Immature natural killer cell (primary cell): ENCODE measurements at places on chromosomes 3 and 15. TPM values are rescaled to one million over a fixed set of nuclear protein-coding genes. Genes with fewer than 3 reads are reported as not detected.

- DNase-seq: peak; percentile 57
Measured at GRCh38 chr3:141913150-141913811, 36.8 kb downstream of the ATP1B3 start.

GRCh38 chr15:101489599-101490407, at the start of gene PCSK6:
Gene PCSK6, minus strand, starts transcription at chr15:101489707. Its CDS starts 37 bp downstream, at chr15:101489670.
- no peak for DNase-seq

DNA sequence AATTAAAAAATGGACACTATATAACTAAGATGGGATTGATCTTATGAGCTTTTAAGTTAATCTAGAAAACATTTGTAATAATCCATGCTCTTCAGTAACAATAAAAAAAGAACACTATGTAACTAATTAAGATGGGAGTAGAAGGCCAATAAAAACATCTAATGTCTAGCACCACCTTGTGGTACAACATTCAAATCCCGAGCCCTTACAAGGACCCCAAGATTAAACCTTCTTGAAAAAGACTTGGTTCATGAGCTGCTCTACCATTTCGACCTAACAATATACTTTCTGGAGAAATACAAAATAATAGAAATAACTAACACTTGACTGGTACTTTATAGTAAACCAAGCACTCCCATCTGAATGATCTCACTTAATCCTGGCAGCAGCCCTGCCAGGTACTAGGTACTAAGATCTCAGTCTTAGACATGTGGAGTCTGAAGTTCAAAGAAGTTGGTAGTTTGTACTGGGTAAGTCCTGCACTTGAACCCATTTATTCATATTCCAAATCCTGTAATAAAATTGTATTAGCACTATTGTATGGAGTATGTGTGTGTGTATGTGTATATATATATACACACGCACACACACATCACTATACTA, 21.8 kb downstream of the METTL6 start:
- DNase-seq: peak; percentile 56

- no peak for DNase-seq
Measured at GRCh38 chr3:33860373-33861050, 62.1 kb downstream of the PDCD6IP start.

GRCh38 chr15:25801586-25802284, 61.4 kb downstream of the ATP10A start:
- DNase-seq: no peak

DNA sequence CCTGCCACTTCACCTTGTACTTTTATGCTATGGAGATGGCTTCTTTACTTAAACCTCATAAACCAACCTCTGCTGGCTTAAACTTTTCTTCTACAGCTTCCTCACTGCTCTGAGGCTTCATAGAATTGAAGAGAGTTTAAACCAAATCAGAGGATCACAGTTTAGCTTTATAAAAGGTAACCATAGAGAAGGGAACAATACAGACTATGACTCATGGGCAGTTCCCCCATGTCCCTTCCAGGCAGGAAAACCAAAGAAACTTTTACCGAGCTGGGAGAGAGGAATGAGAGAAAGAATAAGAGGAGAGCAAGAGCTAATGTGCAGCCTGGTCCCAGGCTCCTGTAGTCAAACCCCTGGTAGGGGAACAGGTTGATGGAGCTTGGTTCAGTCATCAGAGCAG, 53.9 kb upstream of the NEDD4 start:
- no peak for DNase-seq

DNA sequence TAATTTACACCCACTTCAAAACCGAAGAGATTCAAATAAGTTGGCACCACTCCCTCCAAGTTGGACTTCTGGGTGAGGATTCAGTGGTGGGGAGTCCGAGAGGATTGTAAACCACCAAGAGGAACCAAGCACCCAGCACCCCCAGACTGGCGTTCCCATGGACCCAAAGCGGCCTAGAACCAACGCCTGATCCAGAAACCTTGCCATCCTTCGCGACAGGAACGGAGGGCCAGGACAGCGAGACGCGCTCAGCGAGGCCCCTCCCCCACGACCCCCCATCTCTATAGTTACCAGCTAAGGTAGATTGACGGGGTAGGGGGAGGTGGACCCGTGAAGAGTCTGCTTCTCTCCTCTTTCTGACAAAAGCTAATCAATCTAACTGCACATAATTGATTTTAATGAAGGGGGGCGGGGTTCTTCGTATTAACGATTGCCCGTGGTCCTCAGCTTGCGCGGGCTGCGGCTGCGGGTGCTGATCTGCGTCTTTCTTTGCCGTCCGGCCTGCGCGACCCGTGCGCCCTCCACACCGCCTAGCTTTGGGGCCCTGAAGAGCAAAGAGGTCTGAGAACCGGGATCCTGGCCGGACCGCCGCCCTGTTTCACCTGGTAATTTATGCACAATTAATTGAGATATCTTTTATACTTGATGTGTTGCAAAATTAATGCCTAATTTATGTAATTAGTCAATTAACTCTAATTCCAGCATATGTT, 10.9 kb upstream of the FOXB1 start:
- DNase-seq: no peak

- DNase-seq: no peak
Measured at GRCh38 chr3:113829576-113830354, 8.8 kb upstream of the GRAMD1C start.

DNA sequence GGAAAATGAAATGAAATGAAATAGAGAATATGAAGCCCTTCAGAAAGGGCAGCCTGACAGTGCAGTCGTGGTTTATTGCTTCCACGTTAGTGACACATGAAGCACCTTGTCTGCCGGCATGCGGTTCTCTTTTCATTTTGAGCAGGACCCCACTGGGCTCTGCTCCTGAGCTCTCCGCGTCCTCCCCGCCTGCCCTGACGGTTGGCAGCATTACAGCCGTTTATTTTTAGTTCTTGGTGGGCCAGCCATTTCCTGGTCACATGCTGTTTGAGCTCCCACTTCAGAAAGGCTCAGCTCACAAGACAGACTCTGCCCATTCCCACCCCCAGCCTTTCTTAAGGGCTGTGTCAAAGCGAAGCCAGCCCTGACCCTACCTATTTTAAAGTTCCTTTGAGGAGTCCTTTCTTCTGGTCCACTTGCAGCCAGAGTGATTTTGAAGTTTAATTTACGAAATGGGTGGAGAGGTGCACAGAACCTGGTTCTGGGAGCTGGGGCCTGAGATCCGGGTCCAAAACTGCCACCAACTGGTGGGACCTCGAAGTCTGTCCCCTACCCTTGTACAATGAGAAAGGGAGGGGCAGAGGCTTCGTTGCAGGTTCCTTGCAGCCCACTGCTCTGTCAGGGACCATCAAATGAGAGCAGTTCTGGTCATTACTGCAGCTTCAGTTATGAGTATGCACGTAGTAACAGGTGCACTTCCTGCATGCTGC, 60.1 kb downstream of the MGLL start:
- DNase-seq: no peak

DNA sequence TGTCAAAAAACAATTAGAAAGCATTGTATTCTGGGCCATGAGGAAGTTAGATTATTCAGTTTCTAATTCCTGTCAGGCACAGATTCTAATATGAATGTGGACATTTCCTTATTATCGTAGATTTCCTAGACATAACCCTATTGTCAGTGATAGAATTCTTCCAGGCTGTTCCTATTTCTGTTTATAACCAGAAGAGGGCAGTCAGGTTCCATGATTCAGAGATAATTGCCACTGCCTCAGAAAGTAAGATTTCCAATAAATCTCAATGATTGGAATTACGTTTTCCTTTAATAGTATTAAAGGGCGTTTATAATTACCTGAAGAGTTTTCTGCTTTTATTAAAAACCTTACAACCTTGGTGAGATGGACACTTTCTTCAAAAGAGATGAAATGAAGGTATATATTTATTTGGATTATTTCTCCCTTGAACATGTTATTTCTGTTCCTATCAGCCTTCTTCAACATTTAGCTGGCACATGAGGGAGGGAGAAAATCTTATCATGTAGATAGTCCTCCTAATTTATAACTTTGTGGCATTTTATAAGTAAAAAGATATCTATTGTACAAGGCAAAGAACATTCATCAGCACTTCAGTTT, 439.2 kb downstream of the MCTP2 start:
- peak; percentile 14 for DNase-seq

DNA sequence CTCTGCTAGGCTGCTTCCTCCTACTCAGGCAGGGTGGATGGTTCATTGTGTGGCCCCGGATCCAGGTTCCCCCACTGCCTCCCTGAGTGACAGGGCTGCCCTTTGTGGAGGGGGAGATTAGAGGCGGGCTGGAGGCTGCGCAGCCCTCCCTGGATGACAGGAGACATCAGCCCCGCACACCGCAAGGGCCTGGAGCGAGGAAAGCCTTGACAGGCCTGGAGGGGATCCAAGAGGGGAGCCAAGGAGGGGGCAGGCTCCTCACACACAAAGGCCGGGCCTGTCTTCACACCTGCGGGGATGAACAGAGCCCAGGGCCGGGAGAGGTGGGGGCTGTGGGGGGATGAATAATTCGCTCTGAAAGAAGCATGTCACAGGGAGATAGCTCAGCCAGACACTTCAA, 72.9 kb downstream of the RPN1 start:
- DNase-seq: no peak

- DNase-seq: no peak
Measured at GRCh38 chr3:56795829-56796185, 5.9 kb downstream of the ARHGEF3 start.

DNA sequence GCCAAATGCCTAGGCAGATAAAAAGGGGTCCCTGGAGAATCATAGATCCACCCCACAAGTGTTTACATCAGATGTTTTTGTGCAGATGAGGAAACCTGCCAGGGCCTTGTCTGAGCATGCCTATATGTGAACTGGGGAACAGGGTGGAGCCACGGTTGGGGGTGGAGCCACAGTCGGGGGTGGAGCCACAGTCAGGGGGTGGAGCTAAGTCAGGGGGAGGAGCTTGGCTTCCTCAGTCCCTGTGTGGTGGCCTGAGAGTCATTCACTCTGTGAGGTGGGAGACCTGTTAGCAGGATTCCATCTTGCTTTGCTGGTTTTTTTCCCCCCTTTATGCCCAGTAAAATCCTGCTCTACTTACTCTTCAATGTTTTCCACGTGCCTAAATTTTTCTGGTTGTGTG, 57.8 kb upstream of the TGFBR2 start:
- peak; percentile 10 for DNase-seq

DNA sequence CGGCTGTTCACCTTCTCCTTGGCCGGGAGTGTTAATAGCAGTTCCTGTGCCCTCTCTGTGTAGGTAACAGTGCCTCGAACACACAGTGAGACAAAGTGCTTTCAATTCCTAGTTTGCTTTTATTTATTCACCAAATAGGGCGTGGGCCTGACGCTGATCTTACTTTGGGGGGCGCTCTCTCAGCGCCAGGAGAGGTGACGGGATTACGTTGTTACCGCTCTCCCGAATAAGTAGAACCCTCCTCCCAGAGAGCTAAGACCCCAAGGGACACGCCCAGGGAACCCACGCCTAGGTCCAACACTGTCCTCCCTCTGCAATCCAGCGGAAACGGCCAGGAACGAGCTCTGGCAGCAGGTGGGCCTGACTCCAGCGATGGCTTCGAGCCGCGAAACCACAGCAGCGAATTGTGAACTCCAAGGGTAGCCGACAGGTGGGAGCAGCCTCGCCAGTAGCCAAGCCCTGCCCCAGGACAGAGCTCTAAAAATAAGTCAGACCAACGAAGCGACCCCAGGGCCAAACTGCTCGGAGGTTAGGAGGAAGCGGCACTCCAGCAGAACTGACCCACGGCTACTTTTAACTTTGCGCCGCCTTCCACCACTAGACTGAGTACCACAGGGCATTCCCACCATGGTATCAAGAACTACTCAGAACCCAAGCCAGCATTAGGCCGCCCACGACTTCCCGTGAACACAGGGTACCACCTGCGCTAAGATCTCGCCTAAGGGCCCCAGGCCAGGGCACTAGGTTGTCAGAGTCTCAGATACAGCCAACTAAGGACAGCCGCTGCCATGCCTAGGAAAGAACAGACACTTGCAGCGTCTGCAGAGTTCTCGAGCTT, 1.6 kb upstream of the SIN3A start:
- peak; percentile 48 for DNase-seq

DNA sequence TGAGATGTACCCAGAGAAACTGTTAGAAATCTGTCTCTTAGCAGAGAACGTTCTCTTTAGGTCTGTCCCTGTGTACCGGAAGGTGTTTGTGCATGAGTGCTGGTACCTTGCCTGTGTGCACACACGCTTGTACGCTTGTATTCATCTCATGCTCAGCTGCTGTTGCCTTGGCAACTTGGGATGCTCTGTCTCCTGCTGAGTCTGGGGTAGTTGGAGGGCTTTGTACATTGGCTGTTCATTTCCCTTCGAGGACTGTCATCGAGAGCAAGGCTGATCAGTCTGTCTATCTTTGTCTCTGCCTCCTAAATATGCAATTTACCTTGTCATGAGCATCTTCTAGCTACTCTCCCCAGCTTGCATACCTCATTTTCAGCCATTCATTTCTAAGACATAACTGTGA, 147.2 kb downstream of the SLCO3A1 start:
- no peak for DNase-seq

- no peak for DNase-seq
Measured at GRCh38 chr3:58072763-58073130, 64.5 kb downstream of the FLNB start.

DNA sequence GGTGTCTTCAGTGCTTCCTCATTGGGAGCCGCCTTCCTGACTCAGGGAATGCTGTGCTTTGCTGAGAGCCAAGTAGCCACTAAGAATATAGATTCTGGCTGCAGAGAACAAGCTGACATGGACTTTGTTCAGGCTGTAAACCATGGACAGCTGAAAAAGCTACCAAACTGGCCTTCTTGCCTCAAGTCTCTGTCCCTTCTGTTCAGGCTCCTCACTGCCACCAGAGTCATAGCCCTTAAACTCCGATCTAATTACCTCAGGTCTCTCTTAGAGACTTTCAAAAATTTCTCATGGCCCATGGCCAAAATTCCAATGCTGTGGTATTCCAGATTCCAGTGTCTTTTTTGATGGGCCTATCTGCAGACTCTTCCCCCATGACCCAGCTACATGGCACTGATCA, 19.4 kb upstream of the PTX3 start:
- no peak for DNase-seq

GRCh38 chr15:48798319-48798718, 12.6 kb downstream of the CEP152 start:
- DNase-seq: no peak

DNA sequence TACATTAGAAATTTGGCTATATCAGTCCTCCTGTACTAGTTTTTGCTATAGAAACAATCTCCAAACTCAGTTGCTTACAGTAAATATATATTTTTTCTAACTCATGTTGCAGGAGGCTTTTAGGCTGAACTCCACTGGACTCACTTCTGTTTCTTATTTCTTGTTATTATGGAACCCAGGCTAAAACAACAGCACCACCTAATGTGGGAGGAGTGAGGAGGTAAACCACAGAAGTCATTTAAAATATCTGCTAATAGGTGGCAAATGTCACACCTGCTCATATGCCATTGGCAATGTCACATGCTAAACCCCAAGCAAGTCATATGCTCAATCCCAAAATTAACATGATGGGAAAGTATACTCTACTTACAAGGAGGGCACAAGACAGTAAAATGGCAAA, 462.2 kb downstream of the PLOD2 start:
- DNase-seq: no peak

PDIA5 gene
- polyA plus RNA-seq: 1.3 TPM

ADGRG7 gene
- polyA plus RNA-seq: not detected

SPRED1 gene
- polyA plus RNA-seq: 0.10 TPM

FHIT gene
- 3.9 TPM for polyA plus RNA-seq

CPN2 gene
- polyA plus RNA-seq: not detected

MUC4 gene
- not detected for polyA plus RNA-seq

ACKR2 gene
- polyA plus RNA-seq: not detected

GOLGA6L7 gene
- not detected for polyA plus RNA-seq
